Lung (tissue), 17 donors: ENCODE measurements at places on chromosomes 2 and 18.

GRCh38 chr2:2933426-2933825 lies 444.2 kb downstream of the EIPR1 start:
- DNase-seq: no peak

GRCh38 chr2:219783359-219783975 lies 156.0 kb downstream of the SLC4A3 start:
- peak; percentile 17 for DNase-seq

- DNase-seq: no peak
Observed at GRCh38 chr18:31190919-31191318, 28.3 kb upstream of the DSC1 start.

DNA sequence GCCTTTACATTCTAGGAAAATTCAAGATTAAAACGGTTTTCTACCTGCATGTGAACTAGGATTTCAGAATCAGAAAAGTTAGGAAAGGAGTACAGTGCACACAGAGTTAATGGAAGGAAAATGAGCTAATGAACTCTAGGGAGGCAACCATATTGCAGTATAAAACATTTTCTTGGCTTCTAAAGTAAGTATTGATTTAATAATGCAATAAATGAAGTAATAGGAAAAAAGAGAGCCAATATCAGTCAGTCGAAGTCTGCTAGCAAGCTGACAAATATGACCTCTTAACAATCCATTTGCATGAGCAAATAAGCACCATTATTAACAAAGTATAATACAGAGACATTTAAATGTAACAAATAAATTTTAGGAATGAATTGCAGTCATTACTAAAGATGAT lies 80.2 kb upstream of the COL3A1 start:
- no peak for DNase-seq

GRCh38 chr2:95334916-95335641 lies 37.9 kb downstream of the KCNIP3 start:
- DNase-seq: no peak

- DNase-seq: no peak
Observed at GRCh38 chr18:8844721-8845148, 139.4 kb downstream of the MTCL1 start.

GRCh38 chr2:224723586-224724217 lies 7.5 kb upstream of the CCDC195 start:
- DNase-seq: no peak

DNA sequence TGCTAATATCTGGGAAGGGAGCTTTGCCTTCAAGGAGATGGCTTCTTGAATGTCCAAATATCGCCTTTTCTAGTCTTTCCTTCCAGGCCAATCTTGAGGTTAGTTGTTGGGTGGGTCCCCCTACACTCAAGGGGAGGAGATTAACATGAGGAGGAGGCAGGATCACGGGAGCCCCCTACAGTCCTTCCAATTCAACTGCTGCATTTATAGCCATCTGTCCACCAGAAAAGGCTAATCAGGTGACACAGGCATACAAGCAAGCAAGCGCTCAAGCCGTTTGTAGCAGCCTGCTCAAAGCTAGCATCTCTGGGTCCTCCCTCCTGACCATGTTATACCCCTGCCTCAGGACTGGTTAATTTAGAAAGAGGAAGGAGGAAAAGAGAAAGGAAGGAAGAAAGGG lies 87.6 kb downstream of the MRPS9 start:
- no peak for DNase-seq

- no peak for DNase-seq
Observed at GRCh38 chr2:43078781-43079755, 147.3 kb downstream of the ZFP36L2 start.

DNA sequence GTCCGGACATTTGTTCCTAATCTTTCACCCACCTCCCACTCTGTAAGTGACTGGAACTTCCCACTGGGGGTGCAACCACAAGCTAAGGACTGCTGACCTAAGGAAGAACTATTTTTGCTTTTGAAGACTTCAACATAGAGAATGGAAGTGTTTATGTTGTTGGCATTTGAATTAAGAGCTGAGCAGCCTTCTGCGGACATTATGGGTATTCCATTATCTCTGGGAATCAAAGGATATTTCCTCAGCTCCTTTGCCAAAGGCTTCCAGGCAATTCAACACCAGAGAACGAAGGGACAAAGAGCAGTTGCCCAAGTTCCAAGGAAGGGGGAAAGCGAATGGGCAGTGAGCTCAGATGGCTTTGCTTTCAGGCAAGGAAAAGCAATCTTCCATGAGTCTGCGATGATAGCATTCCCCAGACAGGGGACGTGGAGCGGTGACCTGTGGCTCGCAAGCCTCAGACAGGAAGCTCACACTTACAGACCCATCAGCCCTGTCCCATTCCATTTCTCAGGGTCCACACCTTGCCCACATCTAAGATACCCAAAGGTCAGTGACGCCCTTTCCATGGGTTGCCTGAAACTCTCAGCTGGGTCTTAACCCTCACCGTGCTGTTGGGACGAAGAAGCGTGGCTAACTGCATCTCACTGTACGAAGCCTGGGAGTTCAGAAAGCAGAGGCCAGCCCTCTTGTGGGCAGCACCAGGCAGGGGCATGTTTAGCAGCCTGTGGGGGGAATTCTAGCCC lies 116.8 kb downstream of the COPS8 start:
- DNase-seq: no peak

- DNase-seq: peak; percentile 54
Observed at GRCh38 chr2:72395096-72395495, 247.4 kb upstream of the CYP26B1 start.

GRCh38 chr2:95115418-95115817 lies 6.2 kb downstream of the MRPS5 start:
- DNase-seq: peak; percentile 78

DNA sequence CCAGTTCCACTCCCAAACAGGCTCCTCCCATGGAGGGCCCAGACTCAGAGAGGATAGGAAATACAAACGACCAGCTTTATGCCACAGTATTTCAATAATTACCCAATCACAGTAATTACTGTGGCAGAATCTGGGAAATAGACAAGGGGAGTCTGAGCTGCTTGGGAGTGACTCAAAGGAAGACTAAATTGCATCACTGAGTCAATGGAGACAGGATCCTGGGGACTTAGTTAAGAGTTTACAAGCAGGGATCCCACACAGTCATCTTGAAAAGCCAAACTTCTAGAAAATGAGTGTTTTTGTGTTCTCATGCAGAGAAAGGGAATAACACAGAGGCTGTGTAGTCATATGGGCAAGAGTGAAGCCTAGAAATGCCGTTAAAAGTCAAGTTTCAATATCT lies 1142.1 kb downstream of the CNTNAP5 start:
- DNase-seq: no peak

- DNase-seq: no peak
Observed at GRCh38 chr2:102737431-102737830, 24.4 kb upstream of the TMEM182 start.

GRCh38 chr18:1094409-1094808 lies 189.7 kb downstream of the ADCYAP1 start:
- no peak for DNase-seq

DNA sequence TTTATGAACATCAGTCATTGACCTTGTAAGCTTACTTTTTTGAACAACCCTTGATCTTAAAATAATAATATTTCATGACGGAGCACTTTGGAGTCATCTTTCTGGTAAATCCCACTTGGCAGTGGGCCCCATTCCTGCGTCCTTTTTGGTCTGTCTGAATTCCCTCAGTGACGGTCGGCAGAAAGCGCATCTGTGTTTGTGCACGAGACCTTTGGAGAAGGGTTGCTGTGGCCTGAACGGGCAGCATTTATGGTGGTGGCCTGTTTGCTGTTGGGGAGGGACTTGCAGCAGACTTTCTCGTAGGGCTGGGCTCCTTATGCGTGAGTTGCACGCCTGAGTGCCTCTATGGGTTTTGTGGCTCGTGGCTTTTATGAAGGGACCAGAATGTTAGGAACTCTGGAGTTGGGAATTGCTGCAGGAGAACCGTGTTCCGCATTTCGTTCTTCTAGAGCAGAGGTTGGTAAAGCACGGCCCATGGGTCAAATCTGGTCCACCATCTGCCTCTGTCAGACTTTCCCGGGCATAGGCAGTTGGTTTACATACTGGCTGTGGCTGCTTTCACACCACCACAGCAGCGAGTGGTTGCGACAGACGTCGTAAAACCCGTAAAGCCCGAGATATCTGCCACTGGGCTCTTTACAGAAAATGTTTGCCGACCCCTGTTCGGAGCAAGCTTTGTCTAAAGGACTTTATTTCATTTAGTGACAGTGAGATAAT lies 30.8 kb downstream of the LPIN1 start:
- DNase-seq: no peak
